ENCODE measurements at places on chromosomes 5 and 9.

GRCh38 chr9:111969061-111969460 is 72.4 kb downstream of the UGCG start:
- DNase-seq = no peak

- no peak for DNase-seq
Measured at GRCh38 chr5:156879665-156880285, 29.7 kb downstream of the PPP1R2B start.

- DNase-seq = no peak
Measured at GRCh38 chr5:176816791-176817347, 6.5 kb downstream of the UNC5A start.

DNA sequence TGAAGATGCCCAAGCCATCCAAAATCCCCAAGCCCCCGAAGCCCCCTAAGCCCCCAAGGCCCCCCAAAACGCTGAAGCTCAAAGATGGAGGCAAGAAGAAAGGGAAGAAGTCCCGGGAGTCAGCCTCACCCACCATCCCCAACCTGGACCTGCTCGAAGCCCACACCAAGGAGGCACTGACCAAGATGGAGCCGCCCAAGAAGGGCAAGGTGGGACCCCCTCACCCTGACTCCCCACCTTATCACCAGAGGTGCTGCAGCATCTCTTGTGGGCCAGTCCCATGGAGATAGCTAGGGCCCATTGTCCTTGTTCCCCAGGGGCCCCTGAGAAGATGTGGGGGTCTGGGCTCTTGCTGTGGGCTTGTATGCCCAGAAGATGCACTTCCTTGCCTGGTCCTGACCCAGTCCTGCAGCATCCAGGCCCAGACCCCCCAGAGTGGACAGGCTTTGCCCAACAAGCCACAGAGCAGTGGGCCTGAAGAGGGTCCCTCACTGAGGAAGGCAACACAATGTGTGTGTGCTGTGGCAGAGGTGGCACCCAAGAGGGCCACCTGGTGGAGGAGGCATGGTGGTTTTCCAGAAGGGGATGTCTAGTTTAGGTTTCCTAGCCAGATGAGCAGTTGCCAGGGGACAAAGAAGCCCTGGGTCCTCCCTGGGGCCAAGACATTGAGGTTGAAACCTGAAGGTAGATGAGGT is 84.1 kb downstream of the PHF2 start:
- DNase-seq = no peak

GRCh38 chr5:8906303-8906967 is 639.4 kb downstream of the SEMA5A start:
- no peak for DNase-seq
